ENCODE measurements at places on chromosomes 3 and 15.

GRCh38 chr3:72694398-72694797, 153.8 kb downstream of the SHQ1 start:
- DNase-seq, result peak; percentile 56

DNA sequence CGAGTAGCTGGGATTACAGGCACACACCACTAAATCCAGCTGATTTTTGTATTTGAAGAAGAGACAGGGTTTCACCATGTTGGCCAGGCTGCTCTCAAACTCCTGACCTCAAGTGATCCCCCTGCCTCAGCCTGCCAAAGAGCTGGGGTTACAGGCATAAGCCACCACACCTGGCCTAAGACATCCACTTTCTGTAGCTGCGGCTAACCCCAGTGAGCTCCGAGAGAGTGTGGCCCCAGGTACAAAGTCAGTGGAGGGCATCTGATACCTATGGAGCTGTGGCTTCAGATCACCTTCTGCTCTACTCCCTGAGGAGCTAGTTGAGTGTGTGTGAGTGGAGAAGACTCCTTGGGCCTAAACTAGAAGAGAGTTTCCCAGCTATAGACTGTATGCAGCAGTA, 189.3 kb upstream of the TSC22D2 start:
- no peak for DNase-seq

GRCh38 chr15:26082221-26083109, 219.3 kb upstream of the ATP10A start:
- DNase-seq, result peak; percentile 94

- no peak for DNase-seq
These were observed 503.0 kb downstream of the NTRK3 start for GRCh38 chr15:87753539-87753938.

DNA sequence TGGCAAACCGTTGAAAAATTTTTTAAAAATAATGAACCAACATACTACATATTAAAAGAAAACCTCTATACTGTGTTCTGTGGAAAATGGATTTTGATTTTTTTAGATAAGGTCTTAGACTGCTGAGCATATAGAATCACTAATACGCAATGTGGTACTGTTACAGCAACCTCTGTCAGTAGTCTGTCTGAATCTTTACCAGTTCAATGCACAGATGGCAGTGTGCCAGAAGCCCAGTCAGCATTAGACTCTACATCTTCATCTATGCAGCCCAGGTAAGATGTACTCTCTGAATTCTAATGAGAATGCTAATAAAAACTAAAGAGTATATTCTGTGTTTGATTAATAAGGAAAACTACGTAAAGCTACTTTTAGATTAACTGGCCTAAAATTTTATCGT, 31.3 kb upstream of the FAH start:
- DNase-seq, result no peak

DNA sequence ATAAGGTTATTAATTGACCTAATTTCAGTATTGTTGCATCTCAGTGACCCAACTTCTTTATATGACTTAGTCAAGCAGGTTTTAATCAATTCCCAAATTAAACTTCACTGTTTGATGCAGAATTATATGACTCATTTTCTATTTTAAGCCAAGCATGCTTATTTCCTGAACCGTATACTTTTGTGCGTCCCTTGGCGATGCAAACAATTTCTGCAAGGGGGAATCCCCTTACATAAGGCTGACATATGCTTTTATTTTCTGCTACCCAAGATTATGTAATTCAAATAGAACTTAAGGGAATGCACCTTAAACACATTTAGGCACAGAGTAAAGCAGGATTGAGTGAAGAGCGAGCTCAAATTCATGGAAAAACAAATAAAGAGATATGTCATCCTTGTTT, 303.9 kb downstream of the PDCD6IP start:
- no peak for DNase-seq

DNA sequence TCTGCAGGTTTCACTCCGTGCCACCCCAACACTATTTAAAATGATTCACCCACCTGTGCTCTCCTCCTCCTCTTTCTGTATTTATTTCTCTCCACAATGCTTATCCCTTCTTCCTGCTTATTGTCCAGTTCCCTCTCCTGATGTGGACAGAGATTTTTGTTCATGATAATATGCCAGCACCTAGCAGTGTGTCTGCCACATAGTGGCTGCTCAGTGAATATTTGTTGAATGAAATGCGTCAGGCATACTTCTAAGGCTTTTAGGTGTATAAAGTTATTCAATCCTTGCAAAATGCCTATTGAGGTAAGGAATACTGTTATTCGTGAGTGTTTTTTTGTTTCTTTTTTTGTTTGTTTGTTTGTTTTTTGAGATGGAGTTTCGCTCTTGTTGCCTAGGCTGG, 67.5 kb upstream of the MME start:
- no peak for DNase-seq

DNA sequence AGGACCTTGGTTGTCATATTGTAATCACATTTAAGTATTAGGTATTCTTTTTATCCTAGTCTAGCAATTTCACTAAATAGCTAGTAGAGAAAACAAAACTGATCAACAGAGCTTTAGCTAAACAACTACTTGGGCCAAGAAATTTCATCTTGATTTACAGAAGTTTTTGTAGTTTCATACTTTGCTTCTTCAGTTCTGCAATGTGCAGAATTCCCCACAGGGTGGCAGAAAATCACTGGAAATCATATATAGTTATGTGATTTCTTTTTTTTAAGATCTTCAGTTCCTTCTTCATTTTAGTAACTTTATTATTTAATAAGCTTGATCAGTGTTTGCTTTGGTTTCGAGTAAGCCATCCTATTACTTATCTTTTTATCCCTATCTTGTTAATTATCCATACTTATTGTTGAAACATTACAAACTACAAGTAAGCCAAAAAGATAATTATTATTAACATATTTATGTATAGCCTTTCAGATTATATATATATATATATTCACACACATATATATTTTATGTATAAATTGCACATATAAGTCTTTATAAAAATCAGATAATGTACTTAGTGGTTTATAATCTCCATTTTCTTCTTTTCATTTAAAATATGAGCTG, 2.2 kb upstream of the BNIP2 start:
- peak; percentile 57 for DNase-seq

DNA sequence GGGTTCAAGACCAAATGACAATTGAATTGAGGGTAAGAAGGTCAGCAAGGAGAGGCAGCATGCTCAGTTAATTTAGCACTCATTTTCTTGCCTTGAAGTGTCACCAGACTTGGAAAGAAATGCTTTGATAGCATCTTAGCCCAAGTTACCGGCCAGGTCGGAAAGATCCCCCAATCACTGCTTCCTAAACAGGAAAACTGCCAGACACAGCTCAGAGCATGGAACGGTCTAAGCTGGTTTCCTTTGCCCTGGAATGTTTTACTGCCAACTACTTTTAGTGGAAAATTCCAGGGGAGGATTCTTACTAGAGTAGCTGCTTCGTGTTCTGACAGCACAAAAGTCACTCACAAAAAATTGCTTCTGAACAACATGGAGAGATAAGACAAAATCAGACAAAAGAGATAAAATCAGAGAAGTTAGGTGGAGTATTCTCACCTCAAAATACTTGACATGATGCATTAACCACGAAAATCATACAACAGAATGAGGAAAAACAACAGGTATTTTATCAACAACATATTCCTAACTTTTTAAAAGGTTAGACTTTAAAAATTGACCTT, 65.5 kb downstream of the CCR4 start:
- DNase-seq, result no peak

- DNase-seq, result no peak
These were observed 54.5 kb downstream of the ATR start for GRCh38 chr3:142523921-142524566.

GRCh38 chr3:71885006-71885405, 100.1 kb upstream of the PROK2 start:
- DNase-seq, result no peak

GRCh38 chr3:16171825-16172224, 2.7 kb upstream of the GALNT15 start:
- no peak for DNase-seq

DNA sequence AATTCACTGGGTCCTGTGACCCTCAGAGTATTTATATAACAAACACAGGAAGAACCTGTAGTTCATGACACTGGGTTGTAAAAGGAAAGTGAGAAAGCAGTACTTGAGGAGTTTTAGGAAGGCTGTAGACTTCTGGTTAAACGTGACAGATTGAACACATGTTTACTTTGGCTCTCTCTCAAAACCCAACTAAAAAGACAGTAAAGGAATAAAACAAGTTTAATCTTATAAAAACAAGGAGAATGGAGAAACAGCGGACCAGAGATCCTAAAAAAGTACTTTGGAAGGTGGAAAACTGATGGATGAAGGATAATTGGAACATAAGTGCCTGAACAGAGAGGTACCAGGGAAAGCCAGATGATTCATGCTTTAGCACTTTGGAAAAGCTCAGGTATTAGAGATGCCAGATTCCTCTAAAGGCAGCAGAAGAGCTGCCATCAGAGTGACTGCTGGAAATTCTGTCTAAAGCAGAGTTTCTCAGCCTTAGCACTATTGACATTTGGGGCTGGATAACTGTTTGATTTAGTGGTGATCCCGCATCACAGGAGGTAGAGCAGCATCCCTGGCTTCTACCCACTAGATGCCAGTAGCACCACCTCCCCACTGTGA, 182.9 kb upstream of the RORA start:
- no peak for DNase-seq

DNA sequence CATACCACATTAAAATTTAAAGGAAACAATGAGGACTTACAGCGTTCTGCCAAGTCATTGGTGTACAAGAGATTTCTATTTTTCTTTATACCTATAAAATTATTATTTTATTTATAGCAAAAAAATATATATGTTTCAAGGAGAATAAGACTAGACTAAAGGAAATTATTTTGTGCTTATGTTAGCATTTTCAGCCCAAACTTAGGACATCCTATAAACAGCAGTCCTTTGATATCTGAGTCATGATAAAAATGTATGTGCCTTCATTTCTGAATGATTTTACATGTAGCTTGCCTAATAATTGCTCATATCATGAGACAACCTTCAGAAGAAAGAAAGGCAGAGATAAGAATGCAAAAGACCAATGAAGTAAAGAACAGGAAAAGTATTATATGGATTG, 16.7 kb upstream of the CPA3 start:
- DNase-seq, result no peak

DNA sequence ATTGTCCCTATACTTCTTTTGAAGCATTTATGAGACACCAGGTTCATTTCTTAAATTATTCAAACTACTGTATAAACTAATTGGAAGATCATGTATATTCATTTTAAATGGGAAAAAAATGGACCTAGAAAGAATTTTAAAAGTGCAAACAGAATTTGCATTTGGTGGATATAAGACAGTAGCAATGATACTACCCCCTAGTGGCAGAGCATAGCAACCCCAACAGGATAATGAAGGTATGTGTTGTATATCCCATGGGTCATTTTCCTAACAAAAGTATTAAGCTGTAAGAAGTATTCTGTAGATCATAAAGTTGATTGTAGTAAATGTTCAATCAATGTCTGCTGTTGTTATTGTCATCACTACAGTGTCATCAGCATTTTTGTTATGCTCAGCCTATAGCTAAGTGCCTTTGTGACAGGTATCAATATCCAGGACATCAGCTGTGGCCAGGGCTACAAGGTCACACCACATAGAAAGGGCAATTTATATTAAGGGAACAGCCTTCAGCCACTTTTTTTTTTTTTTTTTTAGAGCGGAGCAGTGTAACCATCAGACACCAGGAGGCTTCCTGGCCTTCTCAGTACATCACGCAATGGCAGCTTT, 175.8 kb downstream of the FOXB1 start:
- peak; percentile 68 for DNase-seq

GRCh38 chr3:61236556-61236955, 14.7 kb downstream of the FHIT start:
- DNase-seq, result peak; percentile 36

GRCh38 chr15:52097180-52097579, 15.4 kb downstream of the BCL2L10 start:
- DNase-seq, result no peak

DNA sequence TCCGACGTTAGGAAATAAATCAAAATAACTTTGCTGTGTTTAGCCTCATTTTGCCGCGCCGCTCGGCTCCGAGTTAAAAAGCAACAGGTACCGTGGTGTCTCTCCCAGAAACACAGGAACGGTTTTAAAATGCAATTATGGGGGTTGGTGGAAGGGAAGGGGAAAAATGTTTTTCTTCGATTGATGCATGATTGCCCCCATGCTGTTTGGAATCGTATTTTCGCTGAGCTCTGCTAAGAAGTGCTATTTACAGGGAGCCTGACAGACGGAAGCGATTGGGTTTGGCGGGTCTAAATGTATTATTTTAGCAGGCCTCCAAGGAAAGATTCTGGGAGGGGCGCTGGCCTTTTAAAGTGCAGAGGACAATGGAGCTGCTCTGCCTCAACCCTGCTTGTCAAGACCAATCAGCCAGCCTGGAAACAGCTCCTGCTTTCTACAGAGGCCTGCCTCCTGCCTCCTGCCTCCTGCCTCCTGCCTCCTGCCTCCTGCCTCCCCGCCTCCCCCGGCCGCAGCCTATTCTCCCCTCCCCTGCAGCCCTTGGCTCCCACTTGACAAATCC, 156.7 kb upstream of the TLE3 start:
- DNase-seq, result no peak

All from fibroblast of mammary gland (primary cell).